ENCODE measurements at places on chromosomes 7 and 10.

DNA sequence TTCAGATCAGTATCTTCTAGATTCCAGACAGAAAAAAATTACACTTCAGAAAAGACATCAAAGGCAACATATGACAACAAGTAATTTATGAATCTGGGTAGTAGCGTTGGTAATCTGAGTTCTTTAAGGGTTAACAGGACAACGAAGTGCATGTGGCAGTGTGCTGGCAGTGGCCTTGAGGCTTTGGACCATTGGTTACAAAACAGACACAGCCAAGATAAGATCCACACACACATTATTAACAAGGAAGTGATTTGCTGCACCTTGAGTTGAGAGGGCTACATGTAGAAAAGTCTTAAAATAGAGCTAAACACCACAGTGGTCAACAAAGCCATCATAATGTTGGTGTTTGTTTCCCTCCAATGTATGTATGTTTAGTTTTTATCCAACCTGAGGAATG lies 40.6 kb downstream of the AKR1D1 start:
- DNase-seq, result no peak

- peak; percentile 77 for DNase-seq
These were observed 46.7 kb upstream of the PLCE1 start for GRCh38 chr10:93947055-93947454.

- no peak for DNase-seq
These were observed 90.0 kb downstream of the SLIT1 start for GRCh38 chr10:97095701-97096260.

DNA sequence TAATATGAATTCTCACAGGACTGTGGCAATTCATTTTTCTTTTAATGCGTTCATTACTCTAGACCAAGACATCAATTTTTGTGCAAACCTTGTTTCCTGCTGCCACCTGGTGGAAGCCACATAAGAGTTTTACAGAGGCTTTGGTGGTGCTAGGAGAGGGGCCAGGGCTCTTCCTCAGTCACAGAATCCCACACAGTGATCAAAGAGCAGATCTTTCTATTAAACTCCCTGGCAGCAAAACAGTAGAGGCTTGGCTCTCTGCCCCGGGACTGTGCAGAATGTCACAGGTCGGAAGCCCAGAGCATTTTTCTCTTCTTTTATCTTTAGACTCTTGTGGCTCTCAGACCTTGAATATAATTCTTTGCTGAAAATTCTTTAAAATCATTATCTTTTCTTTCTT lies 506.4 kb upstream of the C7orf33 start:
- peak; percentile 70 for DNase-seq

GRCh38 chr10:58859526-58859925 lies 316.9 kb upstream of the PHYHIPL start:
- DNase-seq, result peak; percentile 25
